Subcutaneous preadipocyte (primary cell): ENCODE measurements at places on chromosomes 3 and 15. TPM values are rescaled to one million over a fixed set of nuclear protein-coding genes. Genes with fewer than 3 reads are reported as not detected.

CELF6 gene
- not detected in 2 replicates for total RNA-seq

ITPR1 gene
- 15.1 and 15.6 TPM in 2 replicates for total RNA-seq

CCDC54 gene
- total RNA-seq = not detected in 2 replicates

PLIN1 gene
- not detected in 2 replicates for total RNA-seq

LMAN1L gene
- not detected in 2 replicates for total RNA-seq

LSAMP gene
- total RNA-seq = under 0.01 TPM in 1 of 2 replicates, not detected in the other

IL1RAP gene
- 8.5 and 12.3 TPM in 2 replicates for total RNA-seq

CRABP1 gene
- not detected in 2 replicates for total RNA-seq

PRRT3 gene
- total RNA-seq = 2.6 and 3.1 TPM in 2 replicates

WDR5B gene
- 5.5 and 6.5 TPM in 2 replicates for total RNA-seq

SATB1 gene
- 8.4 and 8.5 TPM in 2 replicates for total RNA-seq

CASR gene
- under 0.01 TPM in 1 of 2 replicates, not detected in the other for total RNA-seq

HMCES gene
- 11.8 and 19.5 TPM in 2 replicates for total RNA-seq

MITF gene
- 3.9 and 6.2 TPM in 2 replicates for total RNA-seq

GASK1A gene
- 0.39 and 0.73 TPM in 2 replicates for total RNA-seq

GMNC gene
- total RNA-seq = under 0.01 TPM in 1 of 2 replicates, not detected in the other

SIDT1 gene
- total RNA-seq = under 0.01 TPM in 1 of 2 replicates, not detected in the other
